Stimulated activated CD8-positive, alpha-beta memory T cell treated with anti-CD3 and anti-CD28 coated beads, Interleukin-7, amount 100 ng/mL, for 1 hour (primary cell): ENCODE measurements at places on chromosomes 12 and 14.

DNA sequence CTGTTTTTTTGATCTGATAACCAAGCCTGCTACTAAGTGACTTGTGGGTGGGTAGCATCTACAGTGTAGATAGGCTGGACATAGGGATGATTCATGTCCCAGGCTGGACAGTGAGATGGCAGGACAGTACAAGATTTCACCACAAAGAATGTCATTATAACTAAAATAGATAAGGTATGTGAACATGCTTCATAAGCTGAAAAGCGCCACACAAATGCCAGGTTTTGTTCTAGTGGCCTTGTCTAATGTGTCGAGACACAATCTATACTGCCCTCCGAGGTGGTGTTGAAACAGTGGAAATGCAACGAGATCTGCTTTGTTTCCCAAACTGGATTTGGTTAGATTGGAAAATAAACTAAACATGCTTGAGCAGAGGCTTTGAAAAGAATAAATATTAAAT lies 4.4 kb downstream of the LGALS3 start:
- DNase-seq, result no peak

DNA sequence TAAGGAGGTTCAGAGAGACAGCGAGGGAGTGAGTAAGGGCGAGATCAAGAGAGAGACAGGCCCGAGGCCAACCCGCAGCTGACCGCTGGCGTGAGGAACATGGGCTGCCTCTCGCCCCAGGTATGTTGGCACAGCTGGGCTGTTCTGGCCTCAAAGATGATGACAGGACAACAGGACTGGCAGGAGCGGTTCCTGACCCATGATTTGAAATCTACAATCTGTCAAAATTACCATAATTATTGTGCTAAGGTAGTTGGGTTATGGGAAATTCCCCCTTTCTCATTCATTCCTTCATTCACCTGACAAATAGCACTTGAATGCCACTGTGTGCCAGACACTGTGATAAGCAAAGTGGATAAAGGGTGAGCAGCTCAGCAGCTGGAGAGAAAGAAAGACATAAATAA lies 5.1 kb upstream of the ENDOU start:
- DNase-seq, result no peak

DNA sequence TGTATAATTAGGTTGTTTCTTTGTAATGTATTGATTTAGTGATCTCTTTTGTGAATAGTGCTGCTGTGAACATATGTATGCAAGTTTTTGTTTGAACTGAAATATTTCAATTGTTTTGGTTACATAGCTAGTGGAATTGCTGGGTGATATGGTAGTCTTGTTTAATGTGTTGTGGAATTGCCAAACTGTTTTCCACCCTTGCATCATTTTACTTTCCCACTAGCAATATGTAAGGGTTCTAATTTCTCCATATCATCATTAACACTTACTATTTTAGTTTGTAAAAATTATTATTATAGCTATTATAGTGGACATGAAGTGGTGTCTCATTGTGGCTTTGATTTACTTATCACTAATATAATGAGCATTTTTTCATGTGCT lies 5.9 kb downstream of the G2E3 start:
- DNase-seq, result no peak

DNA sequence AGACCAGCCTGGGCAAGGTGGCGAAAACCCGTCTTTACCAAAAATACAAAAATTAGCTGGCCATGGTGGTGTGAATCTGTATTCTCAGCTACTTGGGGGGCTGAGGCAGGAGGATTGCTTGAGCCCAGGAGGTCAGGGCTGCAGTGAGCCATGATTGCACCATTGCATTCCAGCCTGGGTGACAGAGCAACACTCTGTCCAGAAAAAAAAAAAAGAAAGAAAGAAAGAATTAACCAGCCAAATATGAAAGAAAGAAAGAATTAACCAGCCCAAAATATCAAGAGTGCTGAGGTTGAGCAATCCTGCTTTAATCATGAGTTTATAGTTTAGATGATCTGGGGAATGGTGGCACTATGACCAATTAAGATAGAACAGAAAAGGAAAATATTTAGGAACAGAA lies 3.5 kb upstream of the ACTN1 start:
- no peak for DNase-seq

GRCh38 chr14:106185837-106186233 lies 659.5 kb downstream of the TMEM121 start:
- DNase-seq, result no peak

- DNase-seq, result no peak
Measured at GRCh38 chr14:92633724-92634123, 114.7 kb downstream of the LGMN start.

DNA sequence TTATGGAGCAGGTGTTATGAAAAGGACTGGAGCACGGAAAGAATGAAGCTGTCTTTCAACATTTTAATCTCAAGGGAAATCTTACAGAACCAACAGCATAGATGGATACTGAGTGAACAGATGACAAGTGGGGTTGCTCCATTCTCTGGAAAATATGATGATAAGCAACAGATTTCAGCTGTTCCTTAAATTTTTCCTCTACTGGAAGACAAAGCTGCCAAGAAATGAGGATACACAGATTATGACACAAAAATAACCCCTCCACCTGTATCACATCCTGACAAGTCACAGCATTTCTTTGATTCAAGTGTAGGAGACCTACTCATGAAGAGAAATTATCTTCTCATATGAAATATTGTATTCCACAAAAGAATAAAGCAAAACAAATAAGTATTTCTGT lies 13.0 kb upstream of the TMTC2 start:
- no peak for DNase-seq

DNA sequence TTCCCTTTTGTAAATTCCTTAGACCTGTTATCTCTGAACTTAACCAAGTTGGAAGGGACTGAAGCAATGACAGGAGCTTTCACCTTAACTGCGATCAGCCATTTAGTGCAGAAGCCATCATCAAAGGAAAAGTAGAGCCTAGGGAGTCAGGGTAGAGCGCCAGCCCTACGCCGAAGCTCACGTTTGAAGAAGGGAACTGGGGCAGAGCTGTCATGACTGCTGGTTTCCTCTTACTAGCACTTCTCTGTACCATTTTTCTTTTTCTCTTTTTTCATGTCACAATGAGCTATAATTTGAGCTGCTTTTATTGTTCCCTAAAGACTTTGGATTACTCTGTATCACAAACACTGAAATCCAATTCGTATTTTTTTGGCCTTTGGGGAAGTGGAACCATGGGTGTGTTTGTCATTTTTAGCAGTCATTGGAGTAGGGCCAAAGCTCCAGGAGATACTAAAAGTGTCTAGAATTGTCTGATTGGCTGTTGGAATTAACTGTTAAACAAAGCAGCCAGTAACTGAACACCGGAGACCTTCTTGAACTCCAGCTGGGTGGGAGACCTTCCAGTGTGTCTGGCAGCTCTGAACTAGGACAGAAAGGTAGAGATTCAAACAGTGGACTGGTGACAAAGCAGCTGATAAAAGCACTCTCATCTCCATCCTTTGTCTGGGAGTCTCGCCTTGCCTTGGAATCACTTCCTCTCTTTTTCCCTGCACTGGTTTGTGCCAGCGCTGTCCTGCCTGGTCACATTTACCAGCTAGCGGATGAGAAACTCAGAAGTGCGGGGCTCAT lies 9.1 kb downstream of the MTRFR start:
- DNase-seq, result no peak

DNA sequence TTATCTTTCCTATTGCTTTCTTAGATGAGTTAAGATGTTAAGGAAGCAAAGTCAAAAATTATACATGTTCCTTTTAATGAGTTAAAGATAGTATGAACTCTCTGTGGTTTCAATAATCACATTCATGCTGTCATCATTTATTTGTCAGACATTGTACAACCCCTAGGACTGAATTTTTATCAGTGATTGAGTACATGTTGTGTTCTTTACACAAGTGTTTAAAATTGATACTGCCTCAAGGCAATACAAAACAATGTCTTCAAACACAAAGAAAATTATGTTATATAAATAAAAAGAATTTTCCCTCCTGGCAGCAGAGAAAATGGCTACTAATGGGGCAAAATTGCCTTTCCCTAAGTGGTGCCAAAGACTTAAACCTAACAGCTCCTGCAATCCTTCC lies 34.6 kb upstream of the KCNJ8 start:
- no peak for DNase-seq

DNA sequence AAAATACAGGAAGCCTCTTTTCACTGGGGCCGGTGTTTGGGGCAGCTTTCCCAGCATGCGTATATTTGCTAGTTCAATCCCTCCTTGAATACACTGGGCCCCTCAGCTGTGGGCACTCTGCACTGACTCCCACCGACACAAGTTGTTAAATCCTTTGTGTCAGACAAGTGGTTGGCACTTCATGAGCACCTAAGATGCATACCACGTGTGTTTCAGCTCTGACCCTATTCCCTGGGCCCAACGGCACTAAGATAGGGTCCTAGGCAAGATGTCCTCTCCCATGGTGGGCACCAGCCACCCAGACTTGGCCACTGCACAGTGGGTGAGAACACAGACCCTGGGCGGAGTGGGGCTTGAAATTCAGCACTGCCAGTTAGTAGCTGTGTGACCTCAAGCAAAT lies 173.8 kb downstream of the BCL11B start:
- DNase-seq, result no peak

GRCh38 chr14:61638595-61639387 lies 56.5 kb upstream of the HIF1A start:
- no peak for DNase-seq

DNA sequence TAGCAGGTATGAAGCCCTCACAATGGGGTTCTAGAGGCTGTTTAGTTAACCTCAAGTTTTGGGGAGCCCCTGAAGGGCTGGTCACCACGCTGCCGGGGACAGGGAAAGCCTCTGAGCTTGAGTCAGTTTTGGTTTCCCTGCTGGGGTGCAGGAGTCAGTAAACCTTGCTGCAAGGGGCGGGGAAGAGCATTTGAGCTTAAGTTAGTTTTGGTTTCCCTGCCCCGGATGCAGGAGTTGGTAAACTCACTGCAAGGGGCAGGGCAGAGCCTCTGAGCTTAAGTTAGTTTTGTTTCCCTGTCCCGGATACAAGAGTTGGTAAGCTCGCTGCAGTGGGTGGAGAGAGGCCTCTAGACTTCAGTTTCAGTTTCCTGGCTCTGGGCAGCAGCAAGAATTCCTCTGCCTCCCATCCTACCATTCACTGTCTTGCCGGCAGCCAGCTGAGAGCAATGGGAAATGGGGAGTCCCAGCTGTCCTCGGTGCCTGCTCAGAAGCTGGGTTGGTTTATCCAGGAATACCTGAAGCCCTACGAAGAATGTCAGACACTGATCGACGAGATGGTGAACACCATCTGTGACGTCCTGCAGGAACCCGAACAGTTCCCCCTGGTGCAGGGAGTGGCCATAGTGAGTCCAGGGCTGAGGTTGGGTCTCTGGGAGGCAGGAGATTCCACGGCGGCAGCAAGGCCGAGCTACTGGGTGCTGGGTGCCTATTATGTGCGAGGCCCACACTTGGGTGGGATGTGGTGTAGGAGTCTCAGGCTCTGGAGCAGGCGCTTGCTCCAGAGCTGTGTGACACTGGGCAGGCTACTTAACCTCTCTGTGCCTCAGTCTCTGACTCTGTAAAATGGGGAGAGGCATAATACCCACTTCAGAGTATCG lies at the start of gene OAS2:
TSS of gene OAS2 (plus strand) at position 357 of the 878 bp plus-strand sequence. CDS start at position 447, 90 bp downstream.
- peak; percentile 59 for DNase-seq
